Trophoblast cell (in vitro differentiated cells and primary cell): ENCODE measurements at places on chromosomes 1 and 21.

GRCh38 chr1:151165281-151165737, 393 bp downstream of the LYSMD1 start:
- DNase-seq: no peak

- DNase-seq: peak; percentile 4
These were observed 2.8 kb upstream of the KRTAP10-5 start for GRCh38 chr21:44583089-44583799.

GRCh38 chr1:117481410-117481809, 114.2 kb downstream of the MAN1A2 start:
- DNase-seq: no peak

- DNase-seq: no peak
These were observed 40.8 kb downstream of the DSTYK start for GRCh38 chr1:205170532-205171269.

DNA sequence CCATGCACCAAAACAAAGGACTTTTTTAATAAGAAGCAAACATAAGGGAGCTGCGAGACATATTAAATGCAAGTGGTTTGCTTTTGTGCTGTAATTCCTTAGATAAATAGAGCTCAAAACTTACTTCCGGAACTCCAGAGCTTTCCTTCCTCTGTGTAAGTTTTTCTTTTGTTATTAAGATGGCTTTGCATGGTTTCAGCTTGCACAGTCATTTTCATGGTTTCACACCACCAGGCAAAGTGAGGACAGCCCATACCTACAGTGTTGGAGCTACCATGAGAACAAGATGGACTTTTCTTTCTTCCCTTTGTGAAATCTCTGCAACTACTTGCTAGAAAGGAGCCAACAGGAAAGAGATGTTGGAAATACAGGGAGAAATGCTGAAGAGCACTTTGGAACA, 368.0 kb downstream of the SETD4 start:
- DNase-seq: no peak

- peak; percentile 85 for DNase-seq
These were observed 116.6 kb downstream of the HS2ST1 start for GRCh38 chr1:87030740-87031690.

- no peak for DNase-seq
These were observed 17.3 kb downstream of the MAP10 start for GRCh38 chr1:232822530-232822929.

DNA sequence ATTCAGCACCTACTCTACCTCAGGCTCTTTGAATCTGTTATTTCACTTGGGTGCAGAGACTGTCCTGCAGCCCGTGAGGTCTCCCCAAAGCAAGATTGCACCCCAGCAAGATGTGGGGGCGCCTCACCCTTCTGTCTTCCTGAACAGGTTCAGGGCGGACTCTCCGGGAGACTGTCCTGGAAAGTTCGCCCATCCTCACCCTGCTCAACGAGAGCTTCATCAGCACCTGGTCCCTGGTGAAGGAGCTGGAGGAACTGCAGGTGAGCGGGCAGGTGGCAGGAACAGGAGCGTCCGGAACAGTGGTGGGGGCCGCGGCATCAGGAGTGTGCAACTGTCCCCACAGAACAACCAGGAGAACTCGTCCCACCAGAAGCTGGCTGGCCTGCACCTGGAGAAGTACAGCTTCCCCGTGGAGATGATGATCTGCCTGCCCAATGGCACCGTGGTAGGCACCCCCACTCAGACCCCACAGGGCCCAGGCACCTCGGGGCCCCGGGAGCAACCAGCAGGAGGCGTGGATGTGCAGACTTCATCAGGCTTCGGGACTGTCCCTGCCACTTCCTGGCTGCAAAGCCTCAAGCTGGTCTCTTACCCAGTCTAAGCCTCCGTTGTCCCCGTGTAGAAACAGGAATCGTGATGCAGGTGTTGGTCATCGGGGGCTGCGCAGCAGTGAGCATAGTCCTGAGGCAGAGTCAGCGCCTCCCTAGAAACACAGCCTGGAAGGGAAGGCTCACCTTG, 5.9 kb upstream of the MTFR1L start:
- no peak for DNase-seq

DNA sequence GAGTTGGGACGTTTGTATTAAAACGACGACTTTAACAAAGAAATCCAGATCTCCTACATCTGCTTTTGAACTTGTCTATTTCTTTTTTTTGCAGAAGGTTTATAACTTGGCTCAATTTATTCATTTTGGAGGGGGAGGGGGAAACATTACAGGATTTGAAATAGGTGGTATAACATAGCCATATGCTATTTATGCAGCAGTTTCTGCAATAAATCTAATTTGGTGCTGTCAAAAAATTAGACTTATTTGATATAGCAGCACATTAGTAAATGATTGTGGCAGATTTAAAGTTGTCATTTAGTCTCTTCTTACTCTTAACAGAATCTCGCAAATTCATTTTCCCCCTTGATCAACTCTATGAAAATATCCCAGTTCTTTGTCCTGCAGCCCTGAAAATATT, 138.2 kb downstream of the SDCCAG8 start:
- no peak for DNase-seq

GRCh38 chr1:194387531-194387930, 1201.1 kb upstream of the B3GALT2 start:
- no peak for DNase-seq

GRCh38 chr1:170164103-170164763, 18.5 kb downstream of the NTMT2 start:
- no peak for DNase-seq

DNA sequence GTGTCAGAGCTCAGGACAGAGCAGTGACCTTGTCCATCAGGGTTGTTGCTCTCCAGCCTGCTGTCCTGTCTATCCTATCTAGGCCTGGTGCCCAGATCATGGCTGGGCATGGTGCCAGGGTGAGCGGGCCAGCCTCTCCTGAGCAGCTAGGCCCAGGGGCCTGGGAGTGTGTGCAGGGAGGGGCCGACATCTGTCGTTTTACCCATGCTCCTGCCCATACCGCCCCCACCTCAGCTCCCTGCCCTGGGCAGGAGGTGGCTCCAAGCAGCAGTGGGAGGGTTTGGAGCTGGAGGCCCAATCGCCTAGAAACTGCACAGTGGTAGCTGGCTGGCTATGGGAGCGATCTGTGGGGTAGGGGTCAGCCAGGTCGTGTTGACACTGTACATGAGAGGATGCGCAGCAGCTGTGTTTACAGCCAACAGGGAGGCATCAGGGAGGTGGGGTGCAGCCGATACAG, 6.5 kb downstream of the INSRR start:
- DNase-seq: no peak

DNA sequence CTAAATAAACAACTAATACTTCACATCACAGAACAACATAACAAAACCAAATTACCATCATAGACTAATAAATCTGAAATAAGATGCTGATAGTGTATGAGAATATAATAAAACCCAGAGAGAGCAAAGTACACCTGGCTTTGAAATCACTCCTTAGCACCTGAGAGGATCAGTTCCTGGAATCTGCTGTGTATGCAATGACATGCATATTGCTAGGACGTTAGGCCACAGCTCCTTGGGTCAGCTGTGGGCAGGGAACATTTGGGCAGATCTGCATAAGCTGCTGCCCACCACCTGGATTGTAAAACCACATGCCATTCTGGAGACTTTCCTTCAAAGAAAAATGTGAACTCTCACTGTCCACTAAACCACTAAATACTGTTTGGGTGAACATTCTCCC, 81.1 kb downstream of the NR5A2 start:
- no peak for DNase-seq

DNA sequence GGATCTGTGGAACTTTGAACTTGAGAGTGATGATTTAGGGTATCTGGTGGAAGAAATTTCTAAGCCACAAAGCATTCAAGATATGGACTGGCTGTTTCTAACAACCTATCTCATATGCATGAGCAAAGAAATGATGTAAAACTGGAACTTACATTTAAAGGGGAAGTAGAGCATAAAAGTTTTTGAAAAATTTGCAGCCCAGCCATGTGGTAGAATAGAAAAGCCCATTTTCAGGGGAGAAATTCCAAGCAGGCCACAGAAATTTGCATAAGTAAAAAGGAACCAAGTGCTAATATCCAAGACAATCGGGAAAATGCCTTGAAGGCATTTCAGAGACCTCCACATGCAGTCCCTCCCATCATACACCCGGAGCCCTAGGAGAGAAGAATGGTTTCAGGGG, 15.7 kb downstream of the RIIAD1 start:
- no peak for DNase-seq

GRCh38 chr1:18637962-18638834, 7.6 kb downstream of the PAX7 start:
- no peak for DNase-seq

DNA sequence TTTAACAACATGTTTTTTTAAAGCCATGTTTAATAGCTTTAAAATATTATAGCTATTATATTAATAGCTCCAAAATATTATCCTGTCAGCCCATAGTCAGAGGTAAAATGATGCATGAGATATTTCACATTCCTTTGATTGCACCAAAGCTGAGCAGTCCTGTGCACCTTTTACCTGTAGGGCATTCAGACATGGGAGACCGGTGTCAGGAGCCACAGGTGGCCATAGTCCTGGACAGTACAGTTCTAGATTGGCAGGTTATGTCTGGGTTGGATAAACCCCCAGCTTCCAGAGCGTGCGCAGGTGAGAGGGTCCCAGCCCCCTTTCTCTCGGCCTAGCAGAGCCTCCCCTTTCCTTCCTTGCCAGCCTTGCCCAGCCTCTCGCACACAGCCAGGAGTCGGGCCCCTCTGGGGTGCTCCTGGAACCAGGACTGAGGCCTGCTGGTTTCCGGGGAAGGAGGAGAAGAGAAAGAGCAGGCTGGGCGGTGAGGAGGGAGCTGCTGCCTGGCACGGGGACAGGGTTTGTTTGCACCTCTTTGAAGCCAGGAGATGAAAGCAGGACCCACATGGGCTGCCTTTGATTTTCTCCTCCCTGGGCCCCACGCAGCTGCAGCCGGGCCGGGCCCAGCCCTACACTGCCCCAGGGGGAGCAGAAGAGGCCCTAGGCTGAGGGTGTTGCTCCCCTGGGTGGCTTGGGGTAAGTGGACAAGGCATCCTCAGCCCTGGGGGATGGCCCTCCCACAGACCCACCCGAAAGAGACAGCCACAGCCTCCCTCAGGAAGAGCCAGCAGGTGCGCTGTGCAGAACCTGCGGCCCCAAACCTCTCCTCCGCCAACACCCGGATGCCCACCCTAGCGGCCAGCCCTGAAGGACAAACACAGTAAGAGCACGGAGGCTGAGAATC, 75.2 kb upstream of the TARDBP start:
- peak; percentile 80 for DNase-seq

- DNase-seq: no peak
These were observed 19.4 kb downstream of the F11R start for GRCh38 chr1:161001525-161001924.
